HT1080 (cell line): ENCODE measurements at places on chromosomes 4 and X. TPM values are rescaled to one million over a fixed set of nuclear protein-coding genes. Genes with fewer than 3 reads are reported as not detected.

The XAGE1B gene
- total RNA-seq: 1.7 and 4.8 TPM in 2 replicates

The HSFX3 gene
- total RNA-seq: not detected in 2 replicates

The TAF7L gene
- total RNA-seq: not detected in 2 replicates

The ETDB gene
- total RNA-seq: not detected in 2 replicates

The CT47B1 gene
- total RNA-seq: not detected in 2 replicates

The PAGE2B gene
- 0.37 TPM in 1 of 2 replicates, not detected in the other for total RNA-seq

The DCHS2 gene
- not detected in 2 replicates for total RNA-seq

The PGAM4 gene
- 0.84 and 1.4 TPM in 2 replicates for total RNA-seq

The ZNF732 gene
- not detected in 2 replicates for total RNA-seq

The PABPC1L2B gene
- total RNA-seq: not detected in 2 replicates

The PKD2 gene
- 14.2 and 18.3 TPM in 2 replicates for total RNA-seq

The ARHGAP10 gene
- 19.1 and 20.7 TPM in 2 replicates for total RNA-seq

The NPY2R gene
- not detected in 2 replicates for total RNA-seq

The SSX4B gene
- total RNA-seq: 0.27 TPM in 1 of 2 replicates, not detected in the other

The OPHN1 gene
- total RNA-seq: 4.9 and 7.4 TPM in 2 replicates

The SLC9A7 gene
- 18.4 and 22.8 TPM in 2 replicates for total RNA-seq

The IL21 gene
- total RNA-seq: not detected in 2 replicates

The TKTL1 gene
- not detected in 2 replicates for total RNA-seq

The POF1B gene
- 0.14 TPM in 1 of 2 replicates, not detected in the other for total RNA-seq

The SFRP2 gene
- not detected in 2 replicates for total RNA-seq

The PABPC1L2A gene
- not detected in 2 replicates for total RNA-seq

The RRH gene
- total RNA-seq: 0.17 TPM in 1 of 2 replicates, not detected in the other

The ELK1 gene
- 31.7 and 40.7 TPM in 2 replicates for total RNA-seq

The FGFR3 gene
- 1.6 and 2.0 TPM in 2 replicates for total RNA-seq

The CFP gene
- total RNA-seq: 0.24 and 0.67 TPM in 2 replicates

The CENPVL2 gene
- total RNA-seq: not detected in 2 replicates

The MBNL3 gene
- 2.3 and 3.7 TPM in 2 replicates for total RNA-seq

The RTL5 gene
- total RNA-seq: not detected in 2 replicates

The ASB12 gene
- 0.35 TPM in 1 of 2 replicates, not detected in the other for total RNA-seq

The NOX1 gene
- 0.18 TPM in 1 of 2 replicates, not detected in the other for total RNA-seq

The C4orf50 gene
- not detected in 2 replicates for total RNA-seq

The BCAP31 gene
- 197 and 234 TPM in 2 replicates for total RNA-seq

The C4orf51 gene
- not detected in 2 replicates for total RNA-seq

The PLK4 gene
- 31.0 and 57.3 TPM in 2 replicates for total RNA-seq

The DRD5 gene
- total RNA-seq: not detected in 2 replicates

The SRPK3 gene
- total RNA-seq: 0.03 TPM in 1 of 2 replicates, not detected in the other

The RTL9 gene
- total RNA-seq: 0.20 and 0.26 TPM in 2 replicates

The MAGEA2 gene
- 87.1 and 93.8 TPM in 2 replicates for total RNA-seq

The RIBC1 gene
- 0.17 and 0.19 TPM in 2 replicates for total RNA-seq

The LEF1 gene
- total RNA-seq: 24.9 and 27.7 TPM in 2 replicates

The STATH gene
- total RNA-seq: not detected in 2 replicates
